ENCODE measurements at places on chromosomes 12 and 14. TPM values are rescaled to one million over a fixed set of nuclear protein-coding genes. Genes with fewer than 3 reads are reported as not detected.
A peak's percentile ranks its signal among the peaks of the same experiment; 100 is the strongest.

Gene NRL
- polyA plus RNA-seq, result 2.7 TPM

Gene DEPDC4
- polyA plus RNA-seq, result 0.24 TPM

Gene SOX5
- polyA plus RNA-seq, result 0.20 TPM

Gene RILPL1
- polyA plus RNA-seq, result 3.2 TPM

Gene NRXN3
- 0.80 TPM for polyA plus RNA-seq

Gene ARL1
- 12.3 TPM for polyA plus RNA-seq

Gene IL31
- not detected for polyA plus RNA-seq

Gene DNAJC22
- 0.48 TPM for polyA plus RNA-seq

Gene CTSG
- 2.3 TPM for polyA plus RNA-seq

Gene CD163L1
- polyA plus RNA-seq, result 25.3 TPM

Gene CRY1
- 1.9 TPM for polyA plus RNA-seq

Gene GLI1
- polyA plus RNA-seq, result 1.2 TPM

Gene CLEC4D
- polyA plus RNA-seq, result 2.1 TPM

Gene SLC6A15
- not detected for polyA plus RNA-seq

Gene LIN7A
- polyA plus RNA-seq, result 1.7 TPM

DNA sequence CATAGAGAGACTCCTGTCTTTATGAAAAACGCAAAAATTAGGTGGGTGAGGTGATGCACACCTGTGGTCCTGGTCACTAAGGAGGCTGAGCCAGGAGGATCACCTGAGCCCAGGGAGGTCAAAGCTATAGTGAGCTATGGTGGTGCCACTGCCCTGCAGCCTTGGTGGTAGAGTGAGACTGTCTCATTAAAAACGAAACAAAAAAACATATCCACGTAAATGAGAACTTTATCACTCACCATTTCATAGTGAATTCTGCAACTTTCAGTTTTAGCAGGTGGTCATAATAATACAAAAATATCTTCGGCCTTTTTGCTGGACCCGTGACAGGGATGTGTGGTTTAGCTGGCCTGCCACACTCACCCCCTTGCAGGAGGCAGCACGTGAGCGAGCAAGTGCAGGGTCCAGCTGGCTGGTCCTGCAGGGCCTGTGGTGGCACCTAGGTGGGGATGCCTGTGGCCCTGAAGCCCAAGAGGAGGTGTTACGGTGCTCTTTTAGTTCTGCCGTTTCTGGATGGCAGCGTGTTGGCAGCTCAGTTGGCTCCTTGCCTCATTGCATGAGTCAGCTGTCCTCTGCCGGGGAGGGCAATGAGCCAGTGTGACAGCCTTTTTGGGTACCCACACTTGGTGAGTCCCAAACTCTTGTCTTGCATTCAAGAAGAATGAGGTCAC lies 1330.7 kb upstream of the TMEM132C start:
- DNase-seq, result no peak

- DNase-seq, result peak; percentile 79
These were observed 12.2 kb downstream of the TNFRSF1A start for GRCh38 chr12:6329703-6330064.

DNA sequence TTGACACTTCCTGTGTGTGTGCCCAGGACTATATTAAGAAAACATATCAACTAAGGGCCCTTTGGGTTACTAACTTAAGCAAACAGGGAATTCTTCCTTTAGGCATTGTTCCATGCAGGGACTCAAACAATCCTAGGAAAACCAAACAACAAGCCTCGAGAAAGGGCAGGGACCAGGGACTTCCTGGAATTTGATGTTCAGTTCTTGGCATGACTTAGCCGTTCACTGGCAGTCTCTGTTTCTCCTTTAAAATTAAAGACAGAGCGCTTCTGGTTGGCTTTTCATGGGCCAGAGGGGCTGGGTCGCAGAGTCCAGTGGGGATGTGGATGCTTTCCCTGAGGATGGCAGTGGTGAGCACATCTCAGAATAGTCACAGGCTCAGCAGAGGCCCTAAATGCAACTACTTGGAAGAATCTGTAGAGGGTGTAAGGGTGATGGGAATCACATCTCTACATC lies 35.2 kb downstream of the RNFT2 start:
- DNase-seq, result peak; percentile 4

GRCh38 chr12:26197832-26198231 lies 2.5 kb downstream of the SSPN start:
- no peak for DNase-seq

- DNase-seq, result no peak
These were observed 1006.0 kb upstream of the USP15 start for GRCh38 chr12:61254225-61254624.

DNA sequence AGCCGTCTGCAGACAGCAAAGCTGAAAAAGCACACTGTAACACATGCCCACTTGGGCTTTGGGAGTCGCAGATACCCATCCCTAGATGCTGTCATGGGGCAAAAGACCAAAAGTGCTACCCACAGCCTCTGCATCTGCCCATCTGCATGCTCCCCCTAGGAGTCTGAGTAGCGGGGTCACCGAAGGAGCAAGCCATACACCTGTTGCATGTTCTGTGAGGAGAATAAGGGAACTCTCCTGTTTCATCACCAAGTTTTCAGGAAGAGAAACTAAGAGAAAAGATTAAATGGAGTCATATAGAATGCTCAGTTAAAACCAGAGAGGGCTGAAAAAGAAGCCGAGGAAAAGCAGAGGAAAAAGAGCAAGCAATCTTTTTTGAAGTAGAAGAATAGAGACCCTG lies 13.7 kb upstream of the ST8SIA1 start:
- DNase-seq, result no peak

DNA sequence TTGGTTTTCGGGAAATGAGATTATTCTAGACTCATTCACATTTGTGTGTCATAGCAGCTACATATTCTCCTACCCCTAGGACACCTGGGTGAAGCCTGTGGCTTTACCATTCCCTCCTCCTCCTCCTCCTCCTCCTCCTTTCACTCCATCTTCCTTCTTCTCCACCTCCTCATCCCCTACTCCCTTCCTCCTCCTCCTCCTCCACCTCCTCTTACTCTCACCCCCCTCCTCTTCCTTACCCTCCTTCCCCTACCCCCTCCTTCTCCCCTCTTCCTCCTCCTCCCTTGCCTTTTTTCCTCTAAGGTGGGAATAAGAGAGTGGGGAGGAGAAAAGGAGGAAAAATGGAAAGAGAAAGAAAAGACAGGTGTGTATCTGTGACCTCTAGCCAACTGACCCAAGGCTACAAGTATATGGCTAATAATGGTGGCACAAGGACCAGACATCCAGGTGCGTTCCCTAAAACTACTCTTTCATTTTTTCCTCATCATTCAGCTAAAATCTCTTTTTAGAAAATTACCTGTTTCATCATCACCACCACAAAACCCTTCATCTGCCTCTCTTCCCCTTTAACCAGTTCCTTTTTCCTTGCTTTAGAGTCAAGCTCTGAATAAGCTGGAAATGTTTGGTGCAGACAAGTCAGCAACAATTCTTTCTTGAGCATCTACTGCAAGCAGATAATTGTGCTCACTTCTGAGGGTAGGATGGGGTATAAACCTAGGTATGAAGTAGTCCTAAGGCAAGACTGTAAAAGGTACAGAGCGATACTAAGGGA lies 149.8 kb upstream of the FOXN3 start:
- no peak for DNase-seq

GRCh38 chr12:49091056-49091835 lies 3.4 kb downstream of the DHH start:
- DNase-seq, result peak; percentile 70

GRCh38 chr14:69005432-69006148 lies 26.5 kb upstream of the ACTN1 start:
- no peak for DNase-seq

- DNase-seq, result no peak
These were observed 46.7 kb upstream of the PTPRR start for GRCh38 chr12:70966996-70967790.

- peak; percentile 6 for DNase-seq
These were observed 6.8 kb downstream of the PRPH start for GRCh38 chr12:49301760-49302159.

DNA sequence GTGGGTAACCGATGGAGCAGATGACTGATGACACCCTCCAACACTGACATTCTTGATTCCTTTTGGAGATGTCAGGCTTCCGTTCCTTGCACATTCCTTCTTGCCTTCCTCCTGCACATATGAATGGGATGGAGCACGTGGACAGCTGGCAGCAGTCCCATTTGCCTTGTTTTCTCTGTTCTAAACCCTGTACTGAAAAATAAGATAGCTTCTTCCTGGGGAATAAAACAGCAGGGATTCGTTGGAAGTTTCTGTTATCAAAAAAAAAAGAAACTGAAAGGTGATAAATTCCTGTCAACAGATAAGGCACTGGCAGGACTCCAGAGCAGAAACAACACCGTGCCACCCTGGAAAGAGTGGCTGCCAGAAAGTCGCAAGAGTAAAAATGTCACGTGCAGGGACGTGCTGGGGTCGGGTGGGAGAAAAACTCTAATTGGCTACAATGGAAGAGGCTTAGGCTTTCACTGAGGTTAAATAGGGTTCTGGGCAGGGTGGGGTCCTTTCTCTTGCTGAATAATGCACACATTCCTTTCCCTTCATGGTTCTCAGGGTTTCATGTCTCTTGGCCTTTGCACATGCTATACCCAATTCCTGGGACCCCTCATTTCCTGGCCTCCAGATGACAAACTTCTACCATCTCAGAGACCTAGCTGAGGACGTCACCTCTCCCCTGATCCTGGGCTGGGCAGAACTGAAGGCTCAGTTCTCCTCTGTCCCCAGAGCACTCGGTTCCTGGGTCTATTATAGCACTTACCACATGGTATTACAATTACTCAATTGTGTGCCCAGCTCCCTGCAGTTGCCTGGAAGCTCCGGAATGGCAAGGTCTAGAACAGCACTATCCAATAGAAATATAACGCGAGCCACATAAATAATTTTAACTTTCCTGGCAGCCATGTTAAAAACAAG lies 7.0 kb upstream of the NUAK1 start:
- DNase-seq, result no peak

DNA sequence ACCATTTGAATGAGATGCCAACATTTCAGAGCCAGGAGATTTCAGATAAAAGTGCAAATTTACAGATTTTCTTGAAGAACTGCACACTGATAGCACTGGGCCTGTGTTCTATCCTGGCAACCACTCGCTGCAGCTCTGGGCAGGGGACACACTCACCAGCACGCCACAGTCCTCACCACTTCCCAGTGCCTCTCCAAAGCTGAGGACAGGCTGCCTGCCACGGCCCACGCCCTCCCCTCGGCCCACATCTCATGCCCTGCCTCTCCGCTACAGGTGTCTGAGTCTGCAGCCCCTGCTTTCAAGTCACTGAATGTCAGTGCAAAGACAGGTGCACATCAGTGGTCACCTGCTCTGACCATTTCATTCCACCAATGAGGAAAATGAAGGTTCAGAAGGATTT lies 12.7 kb downstream of the CAMKK2 start:
- no peak for DNase-seq

GRCh38 chr12:2076196-2076570 lies 23.4 kb downstream of the CACNA1C start:
- DNase-seq, result no peak

- DNase-seq, result no peak
These were observed 449.7 kb upstream of the USP15 start for GRCh38 chr12:61810486-61810885.

- DNase-seq, result peak; percentile 90
These were observed at the start of gene SMAGP for GRCh38 chr12:51270067-51270950. Gene SMAGP (minus strand): TSS chr12:51270415. CDS start chr12:51269278, 1,137 bp downstream.

DNA sequence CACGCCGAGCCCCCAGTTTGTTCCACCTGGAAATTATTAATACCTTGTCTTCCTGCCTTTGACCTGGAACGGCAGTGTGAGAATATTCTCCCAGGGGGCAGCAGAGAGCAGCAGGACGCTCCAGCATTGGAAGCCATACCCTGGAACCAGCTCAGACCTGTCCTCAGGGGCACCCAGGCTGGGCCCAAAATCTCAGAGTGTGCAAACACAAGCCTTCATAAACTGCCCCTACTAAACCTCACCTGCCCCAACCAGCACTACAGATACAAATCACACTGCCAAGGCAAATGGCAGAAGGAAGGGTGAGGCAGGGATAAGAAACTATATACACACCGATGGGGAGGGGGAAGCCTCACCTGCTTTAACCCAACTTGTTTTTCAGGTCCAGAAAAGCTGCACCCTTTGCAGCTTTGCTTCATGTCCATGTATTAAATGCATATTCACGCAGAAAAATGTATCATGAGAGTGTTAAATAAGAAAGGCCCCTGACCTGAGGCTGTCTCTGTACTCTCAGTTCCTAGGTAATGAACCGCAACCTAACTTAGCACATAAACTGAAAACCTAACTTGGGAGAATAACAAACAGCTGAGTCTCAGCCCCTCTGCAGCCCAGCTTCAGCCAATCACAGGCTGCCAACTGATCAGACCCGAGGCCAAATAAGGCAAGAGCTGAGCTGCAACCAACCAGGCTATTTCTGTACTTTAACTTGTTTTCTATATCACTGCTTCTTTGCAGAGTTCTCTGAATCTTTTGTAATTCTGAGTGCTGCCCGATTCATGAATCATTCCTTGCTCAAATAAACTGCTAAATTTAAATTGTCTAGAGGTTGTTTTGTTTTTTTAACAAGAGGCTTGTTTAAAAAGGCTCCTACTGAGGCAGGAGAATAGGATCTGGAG lies 130.1 kb downstream of the SPTSSA start:
- peak; percentile 78 for DNase-seq

DNA sequence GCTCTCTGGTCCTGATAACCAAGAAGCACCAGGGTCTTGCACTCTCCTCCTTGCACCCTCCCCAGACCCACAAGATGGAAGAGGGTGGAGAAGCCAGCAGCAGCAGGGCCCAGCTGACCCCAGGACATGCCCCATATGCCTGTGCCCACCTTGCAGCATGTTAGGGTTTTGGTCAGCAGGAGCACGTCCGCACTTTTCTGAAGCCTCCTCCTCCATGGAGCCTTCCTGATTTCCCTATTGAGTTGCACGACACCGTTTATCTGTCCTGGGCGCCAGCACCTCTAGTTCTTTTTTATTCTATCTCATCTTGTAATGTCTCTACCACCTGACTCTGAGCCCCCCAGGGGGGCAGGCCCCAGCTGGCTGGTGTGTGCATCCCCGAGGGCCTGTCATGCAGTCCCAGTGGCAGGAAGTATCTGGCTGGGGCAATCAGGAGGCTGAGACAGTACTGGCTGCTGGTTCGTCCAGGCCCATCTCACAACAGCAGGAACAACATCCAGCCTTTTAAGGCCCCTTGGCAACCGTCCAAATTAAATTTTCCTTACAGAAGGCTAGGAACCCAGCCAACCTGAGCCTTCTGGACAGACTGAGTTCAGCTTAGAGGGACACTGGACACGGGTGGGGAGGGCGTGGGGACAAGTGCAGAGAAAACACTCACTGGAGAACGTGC lies 39.6 kb downstream of the CCDC85C start:
- no peak for DNase-seq

- DNase-seq, result no peak
These were observed 4.2 kb downstream of the GSG1 start for GRCh38 chr12:13099066-13099843.

DNA sequence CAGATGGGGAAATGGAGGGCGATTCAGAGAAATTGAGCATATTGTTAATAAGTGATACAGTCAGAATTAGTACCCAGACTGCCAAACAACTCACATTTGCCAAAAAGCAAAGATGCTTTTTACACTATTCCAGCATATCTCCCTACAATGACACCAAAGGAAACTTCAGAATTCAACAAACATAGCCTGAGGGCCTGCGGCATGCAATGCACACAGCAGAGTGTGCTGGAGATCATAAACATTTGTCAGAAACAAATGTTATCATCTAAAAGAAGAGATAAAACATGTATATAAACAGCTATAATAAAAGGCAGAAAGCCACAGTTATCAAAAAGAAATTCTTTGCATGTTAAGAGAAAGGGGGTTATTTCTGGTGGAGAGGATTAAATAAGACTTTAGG lies 20.1 kb upstream of the GARIN6 start:
- no peak for DNase-seq

GRCh38 chr12:76014007-76014406 lies 17.6 kb downstream of the PHLDA1 start:
- no peak for DNase-seq

GRCh38 chr12:67826148-67826547 lies 163.1 kb upstream of the IFNG-AS1 start:
- no peak for DNase-seq
